ENCODE measurements at places on chromosomes 12 and 14.

- no peak for DNase-seq
Observed at GRCh38 chr12:128361400-128361995, 94.5 kb downstream of the TMEM132C start.

- no peak for DNase-seq
Observed at GRCh38 chr14:53226553-53226952, 73.4 kb upstream of the DDHD1 start.

DNA sequence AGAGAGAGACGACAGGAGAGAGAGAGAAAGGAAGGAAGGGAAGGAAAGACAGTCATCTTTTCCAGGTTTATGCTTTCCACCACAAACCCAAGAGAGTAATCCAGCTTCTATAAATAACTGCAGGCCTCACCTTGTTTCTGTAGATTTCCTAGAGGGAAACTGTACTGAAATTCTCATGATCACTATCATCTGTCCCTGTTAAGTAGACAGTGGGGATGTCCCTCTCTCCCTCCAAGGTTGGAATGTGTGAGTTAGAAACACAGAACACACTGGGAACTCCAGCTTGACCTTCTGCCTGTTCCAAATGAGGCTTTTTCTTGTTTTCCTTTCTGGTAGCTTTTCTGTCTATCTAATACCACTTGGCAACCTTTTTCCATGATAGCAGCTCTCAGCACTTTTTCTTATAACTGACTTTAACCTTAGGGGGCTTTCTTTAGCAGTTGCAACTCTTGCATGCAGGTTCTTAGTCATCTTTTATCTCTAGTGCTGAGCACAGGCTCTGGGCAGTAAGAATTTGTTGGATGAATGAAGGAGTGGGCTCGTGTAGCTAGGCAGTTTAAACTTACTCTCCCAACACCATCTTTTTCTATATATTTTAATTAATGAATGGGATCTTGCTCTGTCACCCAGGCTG lies 22.8 kb upstream of the FBXO33 start:
- no peak for DNase-seq

- DNase-seq, result no peak
Observed at GRCh38 chr12:4817880-4818279, 91.8 kb upstream of the KCNA1 start.

DNA sequence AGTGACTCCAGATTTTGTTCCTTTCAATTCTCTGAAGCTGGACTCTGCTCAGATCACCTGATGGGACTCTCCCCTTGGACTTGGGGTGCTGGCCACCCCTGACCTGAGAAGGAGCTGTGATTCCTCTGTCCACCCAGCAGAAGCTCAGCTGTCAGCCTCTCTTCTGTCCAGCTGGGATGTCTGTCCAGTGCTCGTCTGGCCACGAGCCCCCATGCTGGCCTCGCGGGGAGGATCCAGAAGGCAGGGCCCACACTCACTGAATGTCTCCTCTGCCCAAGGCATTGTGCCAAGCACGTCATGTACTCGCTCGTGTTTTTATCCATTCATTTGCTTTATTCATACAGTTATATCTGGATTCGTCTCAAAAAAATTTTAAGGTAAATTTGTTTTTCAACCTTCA lies 14.2 kb upstream of the SLC24A4 start:
- DNase-seq, result no peak

GRCh38 chr14:61461808-61462275 lies 140.5 kb downstream of the PRKCH start:
- DNase-seq, result no peak

- peak; percentile 24 for DNase-seq
Observed at GRCh38 chr12:111181143-111181726, 187.7 kb downstream of the PHETA1 start.
